ENCODE measurements at places on chromosomes 5 and 9. TPM values are rescaled to one million over a fixed set of nuclear protein-coding genes. Genes with fewer than 3 reads are reported as not detected.
A peak's percentile ranks its signal among the peaks of the same experiment; 100 is the strongest.

GRCh38 chr5:84445049-84445685, 60.5 kb upstream of the EDIL3 start:
- H3K27me3 ChIP-seq = no peaks in the 10 kb centered on the region
- H3K36me3 ChIP-seq = no peaks in the 10 kb centered on the region
- H3K27ac ChIP-seq = no peak overlapping the region
- no peak overlapping the region for H3K4me3 ChIP-seq

DNA sequence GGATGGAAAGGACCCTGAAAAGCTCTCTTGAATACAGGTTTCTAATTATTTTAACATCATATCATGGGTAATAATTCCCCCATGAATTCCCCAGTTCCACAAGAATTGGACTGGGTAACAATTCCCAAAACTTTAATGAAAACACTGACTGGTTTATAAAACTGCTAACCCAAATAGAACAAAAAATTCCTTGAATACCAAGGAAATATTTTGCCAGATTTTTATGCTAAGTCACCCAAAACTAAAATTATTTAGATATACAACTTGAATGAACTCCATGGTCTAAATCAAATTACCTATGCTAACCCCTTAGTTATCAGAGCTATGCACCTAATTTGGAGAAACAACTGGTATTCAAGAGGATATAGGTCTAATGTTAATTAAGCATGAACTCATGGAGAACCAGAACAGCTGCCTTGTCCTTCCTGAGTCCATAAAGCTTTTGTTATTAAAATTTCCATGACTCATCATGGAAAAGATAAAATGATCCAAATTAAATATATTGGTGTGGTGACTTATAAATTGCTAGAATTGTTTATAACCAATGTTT, 164.9 kb upstream of the TUT7 start:
- no peaks in the 10 kb centered on the region for H3K4me1 ChIP-seq
- no peak overlapping the region for H3K4me3 ChIP-seq
- no peak overlapping the region for H3K27ac ChIP-seq
- H3K27me3 ChIP-seq = peaks cover 7% of the 10 kb centered on the region

- H3K27me3 ChIP-seq = peaks cover 17% of the 10 kb centered on the region
- H3K27ac ChIP-seq = no peak overlapping the region
- H3K36me3 ChIP-seq = no peaks in the 10 kb centered on the region
- no peak overlapping the region for H3K4me3 ChIP-seq
Observed at GRCh38 chr5:170348137-170348633, 41.0 kb downstream of the KCNMB1 start.

GRCh38 chr5:160923411-160923810, 71.4 kb upstream of the ATP10B start:
- DNase-seq = no peak
- H3K36me3 ChIP-seq = no peaks in the 10 kb centered on the region
- no peak overlapping the region for H3K27ac ChIP-seq
- no peaks in the 10 kb centered on the region for H3K27me3 ChIP-seq

- H3K27ac ChIP-seq = no peak overlapping the region
- peaks cover 11% of the 10 kb centered on the region for H3K36me3 ChIP-seq
- H3K4me1 ChIP-seq = peaks cover 20% of the 10 kb centered on the region
Observed at GRCh38 chr5:72271702-72272101, 48.3 kb downstream of the MRPS27 start.

- H3K27ac ChIP-seq = no peak overlapping the region
- DNase-seq = no peak
- no peaks in the 10 kb centered on the region for H3K27me3 ChIP-seq
Observed at GRCh38 chr9:30771760-30772159, 1612.7 kb upstream of the ACO1 start.

DNA sequence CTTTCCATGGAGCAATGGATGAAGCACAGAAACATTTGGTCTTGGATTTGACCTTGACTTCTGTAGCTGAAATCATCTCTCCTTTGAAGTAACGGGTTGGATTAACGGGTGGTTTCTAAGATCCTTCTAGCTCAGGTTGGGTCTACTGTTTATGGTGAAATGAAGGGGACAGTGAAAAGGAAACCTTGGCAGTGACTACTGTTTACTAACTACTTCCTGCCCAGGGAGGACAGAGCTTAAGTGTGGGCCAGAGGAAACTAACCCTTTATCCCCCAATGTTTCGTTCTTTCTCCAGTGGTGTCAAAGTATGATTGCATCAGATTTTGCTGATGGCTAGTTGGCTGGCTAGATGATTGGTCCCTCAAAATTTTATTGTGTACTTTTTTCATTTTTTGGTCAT, 22.2 kb downstream of the SKP2 start:
- H3K36me3 ChIP-seq = peaks cover 27% of the 10 kb centered on the region
- H3K27me3 ChIP-seq = no peaks in the 10 kb centered on the region
- H3K27ac ChIP-seq = no peak overlapping the region
- H3K4me3 ChIP-seq = no peak overlapping the region

- H3K27ac ChIP-seq = no peak overlapping the region
- peak; percentile 28 for DNase-seq
- H3K27me3 ChIP-seq = peaks cover 33% of the 10 kb centered on the region
- H3K4me3 ChIP-seq = peak overlapping the region; percentile 66
Observed at GRCh38 chr5:135553688-135554462, 18.1 kb upstream of the NEUROG1 start.

DNA sequence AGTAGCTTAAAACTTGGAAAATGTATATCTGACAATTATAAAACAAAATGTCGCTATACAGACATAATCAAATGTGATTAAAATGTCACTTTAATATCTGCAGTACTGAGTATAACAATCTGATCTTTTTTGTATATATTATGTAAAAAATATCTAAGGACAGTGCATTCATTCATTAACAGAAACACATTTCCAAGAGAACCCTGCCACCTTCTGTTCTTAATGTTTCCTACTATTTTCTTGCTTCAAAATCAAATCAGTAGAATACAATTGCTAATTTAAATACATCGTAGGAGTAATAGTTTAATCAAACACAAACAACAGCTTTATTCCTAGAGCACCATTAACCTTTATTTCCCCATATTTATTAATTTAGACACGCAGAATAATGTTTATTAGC, 142.6 kb upstream of the ST8SIA4 start:
- no peaks in the 10 kb centered on the region for H3K27me3 ChIP-seq
- no peak for DNase-seq
- no peaks in the 10 kb centered on the region for H3K4me1 ChIP-seq
- H3K27ac ChIP-seq = no peak overlapping the region
- H3K4me3 ChIP-seq = no peak overlapping the region

GRCh38 chr9:88577256-88578120, 42.5 kb downstream of the NXNL2 start:
- peaks cover 47% of the 10 kb centered on the region for H3K4me1 ChIP-seq
- no peak overlapping the region for H3K4me3 ChIP-seq
- 0 out of 2 replicates have a peak, but pooled peaks cover 3% of the 10 kb centered on the region for H3K27me3 ChIP-seq
- no peak overlapping the region for H3K27ac ChIP-seq
- peaks cover 9% of the 10 kb centered on the region for H3K36me3 ChIP-seq

GRCh38 chr9:72592502-72593403, 71.3 kb downstream of the TMC1 start:
- peaks cover 40% of the 10 kb centered on the region for H3K4me1 ChIP-seq
- no peaks in the 10 kb centered on the region for H3K36me3 ChIP-seq
- H3K27me3 ChIP-seq = no peaks in the 10 kb centered on the region
- DNase-seq = peak; percentile 51
- no peak overlapping the region for H3K4me3 ChIP-seq
- 0 out of 2 replicates have a peak overlapping the region, but pooled peaks have one; percentile 14 for H3K27ac ChIP-seq

DNA sequence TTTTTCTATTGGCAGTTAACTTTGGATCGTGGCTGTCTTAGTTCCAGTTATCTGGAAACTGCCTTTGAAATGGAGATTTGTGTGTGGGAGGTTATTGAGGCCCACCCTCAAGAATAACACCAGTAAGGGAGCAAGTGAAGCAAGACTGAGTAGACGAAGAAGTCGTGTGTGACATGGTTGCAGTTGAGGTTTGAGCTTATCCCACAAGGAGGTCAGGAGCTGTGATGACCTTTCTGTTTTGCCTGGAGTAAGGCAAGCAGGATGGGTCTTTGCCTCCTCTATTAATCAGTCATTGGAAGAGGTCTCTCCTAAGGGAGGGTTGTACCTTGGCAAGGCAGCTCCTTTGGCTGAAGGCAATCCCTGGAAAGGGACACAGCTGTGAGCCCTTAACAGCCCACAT, 49.6 kb upstream of the CTXN3 start:
- H3K27ac ChIP-seq = no peak overlapping the region
- H3K4me1 ChIP-seq = no peaks in the 10 kb centered on the region
- no peaks in the 10 kb centered on the region for H3K36me3 ChIP-seq
- DNase-seq = no peak

GRCh38 chr5:170327168-170327567, 29.6 kb upstream of the LCP2 start:
- no peak overlapping the region for H3K27ac ChIP-seq
- H3K4me3 ChIP-seq = no peak overlapping the region
- peaks cover 5% of the 10 kb centered on the region for H3K4me1 ChIP-seq

DNA sequence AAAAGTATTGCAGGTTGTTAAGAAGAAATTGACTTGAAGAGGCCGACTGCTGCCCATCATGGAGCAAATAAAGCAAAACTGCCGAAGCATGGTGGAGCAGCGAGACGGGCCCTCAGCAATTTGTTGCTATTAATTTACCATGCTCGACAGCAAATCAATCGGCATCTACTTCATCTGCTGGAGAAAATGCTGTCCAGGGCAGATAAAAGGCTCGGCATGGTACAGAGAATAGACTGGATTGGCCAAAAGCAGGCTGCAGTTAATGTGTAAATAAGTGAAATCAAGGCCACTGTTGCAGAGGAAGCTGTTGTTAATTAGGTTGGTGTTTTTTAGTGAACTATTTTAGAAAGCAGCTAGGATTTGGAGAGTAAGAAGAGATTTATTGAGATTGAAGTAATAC, 8.3 kb downstream of the TLE4 start:
- peak overlapping the region; percentile 91 for H3K4me3 ChIP-seq
- no peak for DNase-seq
- H3K27ac ChIP-seq = peak overlapping the region; percentile 93
- peaks cover 77% of the 10 kb centered on the region for H3K36me3 ChIP-seq

DNA sequence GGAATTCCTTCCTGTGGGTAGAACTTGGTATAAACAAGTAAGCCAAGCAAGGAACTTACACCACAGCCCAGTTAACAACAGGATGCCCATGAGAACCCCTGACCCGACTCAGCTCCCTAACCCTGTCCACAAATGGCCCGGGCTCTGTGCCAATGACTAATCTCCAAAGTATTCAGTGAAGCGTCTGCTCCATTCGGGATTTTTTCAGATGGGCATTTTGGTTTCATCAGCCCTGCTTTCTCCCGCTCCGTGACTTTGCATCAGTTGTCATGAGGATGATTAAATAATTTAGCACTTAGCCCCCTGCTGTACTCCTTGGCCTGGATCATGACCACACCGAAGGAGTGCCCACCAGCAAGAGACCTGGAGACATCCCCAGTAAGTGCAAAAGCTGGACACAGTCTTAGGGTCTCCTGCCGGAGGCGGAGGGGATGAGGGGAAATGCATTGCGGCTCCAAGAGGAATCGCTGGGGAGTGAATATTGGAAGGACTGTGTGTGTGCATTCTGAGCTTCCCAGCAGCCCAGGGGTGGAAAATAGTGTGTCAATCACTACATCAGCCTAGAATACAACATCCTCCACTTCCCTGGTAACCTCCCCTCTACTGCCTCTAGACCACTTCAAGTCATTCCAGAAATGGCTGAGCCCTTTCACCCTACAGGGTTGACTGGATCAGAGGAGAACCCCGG, 41.4 kb upstream of the DNAH5 start:
- no peaks in the 10 kb centered on the region for H3K36me3 ChIP-seq
- DNase-seq = peak; percentile 85
- peak overlapping the region; percentile 74 for H3K4me3 ChIP-seq
- peak overlapping the region; percentile 87 for H3K27ac ChIP-seq
- peaks cover 51% of the 10 kb centered on the region for H3K4me1 ChIP-seq
- H3K27me3 ChIP-seq = no peaks in the 10 kb centered on the region

GRCh38 chr5:100709771-100710170, 174.6 kb downstream of the FAM174A start:
- DNase-seq = no peak
- no peak overlapping the region for H3K4me3 ChIP-seq
- H3K36me3 ChIP-seq = no peaks in the 10 kb centered on the region
- H3K4me1 ChIP-seq = no peaks in the 10 kb centered on the region
- H3K27ac ChIP-seq = no peak overlapping the region

DNA sequence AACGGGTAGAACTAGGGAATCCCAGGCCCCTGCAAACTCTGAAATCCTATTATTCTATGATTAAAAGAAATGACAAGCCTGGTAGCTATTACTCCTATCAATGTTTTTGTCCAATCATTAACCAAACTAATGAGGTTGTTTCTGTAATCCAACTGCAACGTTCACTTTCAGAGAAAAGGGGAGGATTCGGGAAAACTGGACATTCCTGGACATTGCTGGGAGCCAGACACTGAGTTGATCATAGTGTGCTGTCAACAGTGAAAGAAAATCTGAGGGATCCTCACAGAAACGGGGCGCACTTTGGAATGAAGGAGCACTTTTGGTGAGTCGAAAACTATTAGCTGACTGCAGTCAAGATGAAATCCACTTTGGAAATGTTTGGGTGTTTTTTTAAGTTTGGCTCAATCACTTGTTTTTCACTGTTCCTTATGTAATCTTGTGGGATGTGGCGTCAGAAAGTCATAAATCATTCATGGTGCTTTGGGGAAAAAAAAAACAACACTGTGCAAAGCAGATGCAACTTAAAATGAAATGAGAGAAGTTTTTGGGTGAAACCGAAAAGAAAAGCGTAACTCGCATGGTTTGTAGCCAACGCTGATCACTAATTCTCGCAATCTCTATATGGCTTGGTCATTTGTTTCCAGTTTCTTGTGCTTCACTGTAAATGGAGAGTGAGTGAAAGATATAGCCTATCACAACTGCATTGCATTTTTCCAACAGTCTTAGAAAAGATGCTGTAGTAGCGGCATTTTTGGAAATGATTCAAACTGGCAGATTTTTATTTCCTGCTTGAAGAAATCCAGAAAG, 51.2 kb upstream of the ADRA1B start:
- no peak overlapping the region for H3K4me3 ChIP-seq
- no peaks in the 10 kb centered on the region for H3K4me1 ChIP-seq
- no peaks in the 10 kb centered on the region for H3K36me3 ChIP-seq
- no peak overlapping the region for H3K27ac ChIP-seq
- H3K27me3 ChIP-seq = peaks cover 35% of the 10 kb centered on the region

Gene ZBTB26
- 4.3 TPM for total RNA-seq

Gene CAMK4
- total RNA-seq = 5.7 TPM

Gene AIF1L
- 0.37 TPM for total RNA-seq

Gene CCL21
- not detected for total RNA-seq

Gene ENTREP1
- not detected for total RNA-seq

Gene MEIKIN
- not detected for total RNA-seq

Gene TEK
- total RNA-seq = 3.9 TPM

Gene SPATA31A3
- not detected for total RNA-seq

Gene ANKRD55
- not detected for total RNA-seq

Gene GMCL2
- total RNA-seq = not detected
